ENCODE measurements at places on chromosomes 2 and 18. TPM values are rescaled to one million over a fixed set of nuclear protein-coding genes. Genes with fewer than 3 reads are reported as not detected.

GRCh38 chr18:76426737-76427305 lies 68.2 kb downstream of the ZNF516 start:
- peak; percentile 70 for DNase-seq

DNA sequence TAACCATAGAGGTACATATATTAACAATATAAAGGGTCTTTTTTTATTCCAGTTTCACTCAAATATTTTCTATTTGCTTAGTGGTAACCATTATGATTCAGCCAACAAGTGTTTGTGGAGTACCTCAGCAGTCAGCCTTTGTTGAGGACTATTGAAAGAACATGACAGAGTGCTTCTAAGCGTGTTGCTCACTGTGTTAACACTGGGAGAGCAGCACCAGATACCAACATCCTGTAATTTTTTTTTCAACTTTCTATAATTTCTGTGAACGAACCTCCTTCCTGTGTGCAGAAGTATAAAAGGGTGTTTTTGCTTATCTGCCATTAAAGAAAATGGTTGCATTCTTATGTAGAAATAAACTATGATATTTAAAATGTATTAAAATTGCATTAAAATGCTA lies 239.0 kb downstream of the PHLPP1 start:
- DNase-seq, result no peak

- no peak for DNase-seq
These were observed 142.6 kb downstream of the TFCP2L1 start for GRCh38 chr2:121142452-121142851.

DNA sequence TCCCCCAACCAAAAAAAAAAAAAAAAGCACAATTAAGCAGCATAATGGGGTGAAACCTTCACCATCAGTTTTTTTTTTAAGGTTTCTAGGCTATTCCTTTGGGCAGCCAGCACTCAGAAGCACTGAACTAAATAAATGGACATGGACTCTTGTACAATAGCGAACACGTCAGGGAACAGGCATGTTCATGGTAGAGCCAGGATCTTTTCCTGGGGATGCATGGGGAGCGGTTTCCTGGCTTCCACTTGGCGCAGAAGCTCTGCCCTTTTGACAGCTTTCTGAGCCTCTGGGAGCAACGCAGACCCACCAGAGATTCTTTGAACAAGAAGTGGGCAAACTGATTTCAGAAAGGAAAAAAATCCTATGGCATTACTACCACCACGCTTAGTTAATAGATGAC lies 35.0 kb downstream of the ALPK2 start:
- no peak for DNase-seq

FAM124B gene
- total RNA-seq, result 7.6 TPM

DNA sequence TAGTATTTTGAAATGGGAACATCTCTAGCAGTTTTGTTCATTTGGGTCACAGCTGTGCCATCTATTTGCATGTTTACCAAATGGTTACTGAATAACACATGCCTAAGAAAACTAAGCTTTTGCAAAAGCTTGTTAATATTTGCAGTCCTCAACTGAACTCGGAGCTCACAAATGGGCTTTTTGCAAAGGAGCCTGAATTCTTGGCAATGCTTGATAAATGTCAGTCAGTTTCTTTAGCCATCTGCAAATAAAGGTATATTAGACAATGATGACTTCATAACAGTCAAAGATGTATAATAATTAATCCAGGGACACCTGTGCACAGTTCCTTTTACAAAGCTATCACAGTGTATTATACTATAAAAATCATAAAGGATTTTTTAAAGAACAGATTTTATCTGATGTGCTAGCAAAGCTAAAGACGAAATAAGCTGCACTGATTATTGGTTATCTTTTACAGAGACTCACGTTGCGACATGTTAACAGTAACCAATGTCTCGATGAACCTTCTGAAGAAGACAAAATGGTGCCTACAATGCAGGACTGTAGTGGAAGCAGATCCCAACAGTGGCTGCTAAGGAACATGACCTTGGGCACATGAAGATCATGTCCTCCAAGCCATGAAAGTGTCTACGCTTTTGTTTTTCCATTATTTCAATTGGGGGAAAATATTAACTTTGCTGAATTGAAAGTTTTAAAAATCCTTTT lies 248.4 kb upstream of the KCNJ3 start:
- no peak for DNase-seq

DNA sequence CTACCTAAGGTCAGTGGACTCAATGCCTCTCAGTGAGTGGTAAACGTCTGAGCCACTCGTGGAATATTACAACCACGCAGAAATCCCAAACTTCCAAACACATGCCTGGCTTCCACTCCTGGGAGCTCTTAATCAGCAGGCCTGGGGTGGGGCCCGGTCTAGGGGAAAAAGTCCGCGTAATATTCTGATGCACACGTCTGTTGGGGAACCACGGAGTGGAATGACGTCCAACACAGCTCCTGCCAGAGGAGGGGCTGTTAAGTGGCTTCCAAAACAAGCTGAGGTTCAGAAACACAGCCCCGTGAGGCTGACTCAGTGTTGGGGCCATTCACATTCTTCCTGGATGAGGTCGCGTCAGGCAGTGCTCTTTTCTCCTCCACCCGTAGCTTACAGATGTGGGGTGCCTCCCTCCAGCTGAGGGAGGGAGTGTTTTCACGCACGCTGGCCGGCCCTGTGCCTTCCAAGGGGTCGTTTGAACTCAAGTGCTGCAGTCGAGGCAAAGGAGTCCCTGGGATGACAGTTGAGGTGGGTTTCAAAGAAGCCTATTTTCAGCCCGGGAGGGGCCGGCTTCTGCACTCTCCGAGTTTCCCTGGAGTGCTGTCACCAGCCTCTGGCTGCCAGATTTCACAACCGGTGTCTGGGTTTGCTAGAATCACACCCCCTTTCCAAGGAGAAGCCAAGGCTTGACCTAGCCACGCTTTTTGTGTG lies 73.1 kb downstream of the ACKR3 start:
- no peak for DNase-seq

MAL gene
- not detected for total RNA-seq

DNA sequence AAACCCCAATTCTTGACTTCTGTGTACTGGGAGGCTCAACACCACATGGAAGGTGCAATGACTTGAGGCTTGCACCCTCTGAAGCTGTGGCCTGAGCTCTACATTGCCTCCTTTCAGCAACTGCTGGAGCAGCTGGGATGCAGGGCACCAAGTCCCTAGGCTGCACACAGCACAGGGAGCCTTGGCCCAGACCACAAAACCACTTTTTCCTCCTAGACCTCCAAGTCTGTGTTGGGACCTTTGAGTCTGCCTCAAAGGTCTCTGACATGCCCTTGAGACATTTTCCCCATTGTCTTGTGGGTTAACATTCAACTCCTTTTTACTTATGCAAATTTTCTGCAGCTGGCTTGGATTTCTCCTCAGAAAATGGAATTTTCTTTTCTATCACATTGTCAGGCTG lies 62.6 kb upstream of the KCNE4 start:
- no peak for DNase-seq

HOXD12 gene
- not detected for total RNA-seq

CHRNG gene
- total RNA-seq, result not detected

DNA sequence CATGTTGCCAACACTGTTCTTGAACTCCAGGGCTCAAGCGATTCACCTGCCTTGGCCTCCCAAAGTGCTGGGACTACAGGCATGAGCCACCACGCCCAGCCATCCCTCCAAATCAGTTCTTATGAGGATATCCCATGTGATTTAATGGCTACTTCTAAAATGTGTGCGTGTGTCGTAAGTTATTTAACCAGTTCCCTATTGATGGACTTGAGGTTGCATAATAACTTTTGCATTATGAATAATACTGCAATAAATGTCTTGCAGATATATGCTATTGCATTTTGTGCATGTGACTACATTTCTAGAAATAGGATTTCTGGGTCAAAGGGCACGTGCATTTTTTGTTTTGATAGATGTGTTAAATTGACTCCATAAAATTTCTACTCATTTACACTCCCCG lies 19.0 kb downstream of the DIPK1C start:
- DNase-seq, result no peak

C1GALT1C1L gene
- 1.5 TPM for total RNA-seq

AMER3 gene
- not detected for total RNA-seq

MYCN gene
- total RNA-seq, result not detected

FOXI3 gene
- total RNA-seq, result not detected

EVX2 gene
- not detected for total RNA-seq

GRCh38 chr2:111670776-111671175 lies 213.2 kb downstream of the ANAPC1 start:
- no peak for DNase-seq

DNA sequence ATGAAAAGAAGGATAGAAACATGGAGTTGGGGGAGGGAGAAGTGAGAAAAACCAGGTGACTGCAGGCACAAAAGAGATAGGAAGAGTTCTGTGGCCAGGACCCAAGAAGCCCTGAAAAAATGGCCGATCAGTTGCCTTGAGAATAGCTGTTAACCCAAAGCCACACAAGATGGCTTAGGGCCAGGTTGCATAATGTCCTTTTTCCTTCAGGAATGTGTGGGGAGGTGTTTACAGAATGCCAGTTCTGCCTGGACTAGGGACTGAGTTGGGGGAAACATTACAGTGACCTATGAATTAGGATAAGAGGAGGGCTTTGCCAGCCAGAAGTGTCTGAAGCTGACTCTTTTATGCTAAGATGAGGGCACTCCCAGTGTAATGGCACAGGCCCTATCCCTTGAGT lies 17.1 kb downstream of the FAM110C start:
- no peak for DNase-seq

MAIP1 gene
- 26.6 TPM for total RNA-seq

COX5B gene
- total RNA-seq, result 536 TPM
